ENCODE measurements at places on chromosomes 11 and 22. TPM values are rescaled to one million over a fixed set of nuclear protein-coding genes. Genes with fewer than 3 reads are reported as not detected.

DNA sequence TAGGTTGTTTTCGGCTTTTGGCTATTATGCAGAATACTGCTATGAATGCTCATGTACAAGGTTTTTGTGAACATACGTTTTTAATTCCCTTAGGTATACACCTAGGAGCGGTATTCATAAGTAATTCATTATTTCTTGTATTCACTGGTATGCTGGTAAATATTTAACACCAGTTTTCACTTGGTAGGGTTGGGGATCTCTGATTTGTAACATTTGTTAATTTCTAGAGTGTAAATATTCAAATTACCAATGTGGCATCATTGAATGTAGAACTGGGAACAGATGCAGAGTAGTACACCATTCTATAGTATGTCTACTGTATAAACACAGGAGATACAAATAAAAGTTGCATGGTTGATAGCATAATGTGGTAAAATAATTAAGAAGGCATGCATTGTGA is 16.3 kb downstream of the GVQW3 start:
- no peak for DNase-seq

DNA sequence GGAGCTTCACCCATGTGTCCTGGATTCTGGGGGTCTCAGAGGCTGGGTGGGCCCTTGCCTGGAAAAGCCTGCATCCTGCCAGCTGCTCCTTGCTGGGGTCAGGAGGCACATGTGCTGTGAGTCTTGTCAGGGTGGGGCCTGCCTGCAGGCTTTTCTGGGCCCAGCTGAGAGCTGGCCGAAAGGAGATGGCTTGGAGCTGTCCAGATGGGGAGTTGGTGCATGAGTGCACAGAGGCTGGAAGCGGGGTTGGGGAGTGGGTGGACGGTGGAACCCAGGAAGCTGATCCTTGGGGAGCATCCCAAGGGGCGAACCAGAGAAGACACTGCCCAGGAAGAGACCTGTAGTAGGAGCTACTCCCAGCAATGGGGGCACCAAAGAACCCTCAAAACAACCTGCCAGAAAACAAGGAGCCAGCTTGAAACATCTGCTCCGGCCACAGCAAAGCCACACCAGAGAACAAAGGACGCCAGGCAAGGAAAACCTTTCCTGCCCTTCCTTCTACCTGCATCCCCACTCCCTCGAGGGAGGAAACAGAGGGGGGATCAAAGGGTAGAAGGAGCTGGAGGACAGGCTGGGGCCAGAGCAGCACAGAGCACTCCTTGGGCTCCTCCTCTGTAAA is 8.2 kb upstream of the KCTD17 start:
- DNase-seq: no peak

GRCh38 chr11:15918674-15919073 is 437.7 kb downstream of the SOX6 start:
- DNase-seq: no peak

DNA sequence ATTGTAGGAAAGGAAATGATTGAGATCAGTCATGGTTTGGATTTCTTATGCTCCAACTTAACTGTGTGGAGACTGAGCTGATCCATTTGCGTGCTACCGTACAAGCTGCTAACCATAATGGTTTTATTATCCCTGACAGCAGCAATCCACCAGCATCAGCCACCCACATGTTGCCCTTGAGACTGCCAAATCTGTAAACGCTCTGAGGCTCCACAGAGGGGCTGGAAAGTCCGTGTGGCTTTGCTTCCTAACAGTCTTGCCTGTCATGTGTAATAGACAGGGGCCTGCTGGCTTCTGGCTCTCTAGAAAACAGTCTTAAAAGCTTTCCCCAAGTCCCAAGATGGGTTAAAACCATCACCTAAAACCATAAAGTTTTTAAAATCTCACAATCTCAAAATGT is 30.1 kb downstream of the ATG16L2 start:
- DNase-seq: no peak

GRCh38 chr11:36596880-36597279 is 1.2 kb downstream of the RAG2 start:
- DNase-seq: no peak

DNA sequence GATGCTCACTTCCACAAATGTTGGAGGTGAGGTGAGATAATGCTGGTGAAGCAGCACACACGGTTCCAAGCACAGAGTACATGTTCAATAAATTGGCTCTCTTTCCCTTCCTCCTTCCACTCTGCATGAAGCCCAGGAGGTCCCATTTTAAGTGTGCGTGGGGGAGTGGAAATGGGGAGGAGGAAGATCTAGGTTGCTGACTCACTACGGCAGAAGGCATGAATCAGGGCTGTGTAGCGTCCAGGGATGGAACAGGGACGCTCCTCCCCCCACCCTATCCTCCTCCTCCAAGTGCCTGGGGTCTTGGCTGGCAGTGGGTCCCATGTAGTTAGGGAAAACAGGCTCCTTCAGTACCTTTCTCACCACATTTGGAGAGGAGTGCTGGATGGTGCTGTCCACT is 44.2 kb downstream of the TRIM66 start:
- DNase-seq: peak; percentile 4

OVOL1 gene
- 5.1 TPM for total RNA-seq

GRCh38 chr11:95877291-95877690 is 46.6 kb downstream of the MTMR2 start:
- DNase-seq: no peak

GRCh38 chr22:36544107-36544620 is 15.2 kb upstream of the EIF3D start:
- DNase-seq: no peak

DNA sequence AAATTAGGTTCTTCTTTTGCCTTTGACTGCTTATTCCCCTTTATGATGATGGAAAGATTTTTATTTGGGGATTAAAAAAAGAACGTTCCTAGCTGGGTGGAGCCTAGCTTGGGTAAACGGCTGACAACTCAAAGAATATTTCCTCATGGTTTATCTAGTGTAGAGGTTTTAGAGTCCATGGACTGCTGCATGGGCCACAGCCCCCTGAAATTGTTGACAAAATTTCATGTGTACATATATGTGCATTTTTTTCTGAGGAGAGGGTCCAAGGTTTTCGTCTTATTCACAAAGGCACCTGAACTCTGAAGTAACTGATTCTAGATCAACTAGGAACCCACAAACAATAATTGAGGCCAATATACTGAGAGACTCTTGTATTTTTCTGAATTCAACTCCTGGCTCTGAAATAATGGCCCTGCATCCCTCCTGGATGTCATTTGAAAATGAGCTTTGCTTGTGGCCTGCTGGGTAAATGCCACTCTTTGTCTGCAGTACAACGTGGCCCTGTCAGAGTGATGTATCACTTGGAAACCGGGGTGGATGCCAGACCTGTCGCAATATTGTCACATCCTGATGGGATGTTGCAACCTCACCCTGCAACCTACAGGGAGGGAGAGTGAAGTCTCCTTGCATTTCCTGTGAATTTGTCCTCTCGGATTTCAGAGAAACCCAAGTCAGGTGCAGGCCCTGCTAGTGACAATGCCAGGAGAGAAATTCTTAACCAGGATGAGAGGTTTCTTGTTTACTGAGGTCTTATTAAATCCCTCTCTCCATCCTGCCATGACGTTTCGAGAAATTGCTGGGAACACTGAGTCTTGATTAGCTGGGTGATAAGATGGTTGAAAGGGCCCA is 33.8 kb downstream of the EHF start:
- peak; percentile 70 for DNase-seq

- DNase-seq: no peak
Observed at GRCh38 chr11:118229274-118229847, 4.5 kb upstream of the JAML start.

DNA sequence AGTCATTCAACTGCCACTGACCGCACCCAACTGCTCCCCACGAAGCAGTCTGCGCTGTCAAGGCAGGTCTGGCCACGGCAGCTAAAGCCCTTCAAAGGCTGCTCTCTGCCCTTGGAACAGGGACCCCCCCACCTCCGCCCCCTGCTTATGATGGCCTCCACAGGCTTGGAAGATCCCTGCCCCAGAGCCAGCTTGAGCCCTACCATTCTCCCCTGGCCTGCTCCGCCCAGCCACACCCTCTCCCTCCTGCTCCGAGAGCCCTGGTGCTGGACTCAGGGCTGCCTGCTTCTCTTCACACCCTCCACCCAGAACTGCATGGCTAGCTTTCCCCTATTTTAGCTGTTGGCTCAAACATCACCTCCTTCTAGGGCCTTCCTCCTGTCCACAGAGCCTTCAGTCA is 19.0 kb downstream of the ZMAT5 start:
- no peak for DNase-seq

RBM4B gene
- 22.9 TPM for total RNA-seq

DNA sequence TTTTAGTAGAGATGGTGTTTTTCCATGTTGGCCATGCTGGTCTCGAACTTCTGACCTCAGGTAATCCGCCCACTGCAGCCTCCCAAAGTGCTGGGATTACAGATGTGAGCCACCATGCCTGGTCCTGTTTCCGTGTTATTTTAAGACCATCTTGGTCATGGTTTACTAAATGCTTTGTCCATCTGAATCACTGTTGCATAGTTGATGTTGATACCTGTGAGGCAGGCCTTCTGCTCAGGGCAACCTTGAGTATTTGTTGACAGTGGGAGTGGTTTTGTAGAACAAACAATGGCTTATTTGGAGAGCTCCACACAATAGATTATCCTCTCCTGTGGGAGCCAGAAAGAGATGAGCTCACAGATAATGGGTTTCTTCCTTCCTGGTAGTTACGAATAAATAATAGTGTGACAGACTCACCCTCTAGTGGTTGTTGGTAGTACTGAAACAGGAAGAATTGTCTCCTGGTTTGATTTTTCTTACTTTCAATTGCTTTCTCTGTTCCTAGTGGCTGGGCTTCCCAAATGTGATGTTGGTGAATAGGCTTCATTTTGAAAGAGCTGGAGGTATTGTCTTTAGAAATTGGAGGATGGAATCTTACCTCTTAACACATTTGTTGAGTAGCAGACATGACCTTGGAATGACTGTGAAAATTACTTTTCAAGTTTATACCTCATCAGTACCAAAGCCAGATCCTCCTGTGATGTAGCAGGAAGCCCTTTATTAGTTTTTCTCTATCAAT is 39.0 kb downstream of the CTNND1 start:
- peak; percentile 93 for DNase-seq

DNA sequence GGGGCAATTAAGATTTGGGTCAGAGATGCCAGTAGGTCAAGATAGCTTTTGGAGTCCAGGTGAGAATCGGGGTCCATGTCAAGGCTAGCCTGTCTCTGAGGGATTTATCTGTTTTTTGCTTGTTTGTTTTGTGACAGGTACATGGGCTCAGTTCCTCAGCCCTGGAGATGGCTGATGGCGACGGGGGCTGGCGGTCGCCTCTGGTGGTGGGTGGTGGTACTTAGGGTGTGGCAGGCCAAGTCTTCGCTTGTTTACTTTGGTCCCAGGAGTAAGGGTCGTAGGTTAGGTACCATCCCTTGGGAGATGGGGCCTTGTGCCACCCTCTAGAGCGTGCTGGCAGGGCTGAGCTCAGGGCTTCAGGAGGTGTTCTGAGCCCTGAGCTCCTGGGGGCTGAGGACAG is 4.7 kb downstream of the SLC25A45 start:
- DNase-seq: no peak

DNA sequence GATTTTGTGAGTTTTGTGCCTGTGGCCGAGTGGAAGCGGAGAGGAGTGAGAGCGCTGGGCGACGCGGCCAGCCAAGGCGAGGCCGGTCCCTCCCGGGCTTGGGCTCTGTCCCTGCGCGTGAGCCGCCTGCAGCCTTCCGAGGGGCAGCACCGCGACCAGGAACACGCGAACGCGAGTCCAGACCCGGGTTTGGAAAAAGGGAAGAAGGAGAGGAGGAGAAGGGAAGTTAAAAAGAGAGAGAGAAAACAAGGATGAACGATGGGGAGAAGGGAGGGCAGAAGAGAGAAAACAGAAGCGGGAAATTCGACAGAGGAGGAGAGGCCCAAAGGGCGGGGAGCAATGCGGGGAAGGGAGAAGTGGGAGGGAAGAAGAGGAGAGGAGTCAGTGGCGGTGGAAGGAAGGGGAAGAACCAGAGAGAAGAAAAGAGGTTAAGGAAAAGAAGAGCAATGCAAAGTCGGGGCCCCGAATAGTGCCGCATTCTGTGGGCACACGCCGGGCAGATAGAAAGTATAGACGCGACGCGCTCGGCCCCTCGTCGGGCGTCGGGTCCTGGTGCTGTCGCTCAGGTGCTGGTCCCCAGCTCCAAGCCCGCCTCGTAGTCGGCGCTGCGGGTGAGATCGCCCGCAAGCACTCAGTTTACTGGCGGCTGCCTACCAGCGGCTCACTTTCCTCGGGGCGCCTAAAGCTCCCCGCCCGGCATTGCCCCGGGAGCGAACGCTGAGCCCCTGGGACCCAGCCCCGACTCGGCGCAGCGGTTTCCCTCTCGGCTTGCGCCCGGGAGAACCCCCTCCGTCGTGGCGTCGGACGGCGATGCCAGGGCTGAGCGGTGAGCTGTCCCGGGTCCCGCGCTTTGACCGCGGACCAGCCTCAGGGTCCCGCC is 2.8 kb upstream of the BARX2 start:
- DNase-seq: peak; percentile 66

GRCh38 chr22:47088480-47089158 is 326.2 kb downstream of the TBC1D22A start:
- no peak for DNase-seq

DNA sequence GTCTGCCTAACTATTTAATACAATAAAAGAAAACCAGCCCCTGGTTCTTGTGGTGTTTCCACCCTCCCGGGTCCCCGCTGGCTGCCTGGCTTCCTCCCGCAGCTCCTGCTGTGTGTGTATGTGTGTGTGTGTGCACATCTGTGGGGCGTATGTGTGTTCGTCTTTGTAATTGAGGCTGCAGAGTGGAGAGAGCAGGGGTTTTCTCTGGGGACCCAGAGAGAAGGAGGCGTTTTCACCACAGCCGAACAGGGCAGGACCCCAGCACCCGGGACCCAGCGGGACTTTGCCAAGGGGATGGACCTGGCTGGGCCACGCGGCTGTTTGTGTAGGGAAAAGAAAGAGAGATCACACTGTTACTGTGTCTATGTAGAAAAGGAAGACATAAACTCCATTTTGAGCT is 42.7 kb downstream of the IGLL1 start:
- no peak for DNase-seq

DNA sequence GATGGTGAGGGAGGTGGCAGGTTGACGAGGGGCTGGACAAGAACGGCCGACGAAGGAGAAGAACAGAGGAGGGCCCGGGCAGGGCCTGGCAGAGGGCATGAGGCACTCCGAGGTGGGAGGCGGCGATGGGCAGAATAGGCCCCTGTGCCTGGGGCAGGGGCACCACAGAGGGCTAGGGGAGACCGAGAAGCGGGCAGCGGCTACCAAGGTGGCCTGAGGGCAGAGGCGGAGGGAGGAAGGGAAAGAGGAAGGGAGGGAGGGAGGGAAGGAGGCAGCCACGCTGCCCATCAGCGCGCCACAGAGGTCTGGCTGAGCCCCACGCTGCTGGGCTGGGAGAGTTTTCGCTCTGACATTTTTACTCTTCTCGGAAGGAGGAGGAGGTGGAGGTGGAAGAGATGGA is 11.3 kb downstream of the LSP1 start:
- DNase-seq: no peak

LARGE1 gene
- 75.6 TPM for total RNA-seq

SCGB1A1 gene
- total RNA-seq: not detected
